ENCODE measurements at places on chromosomes 12 and 14.

- no peak for DNase-seq
Observed at GRCh38 chr12:67758119-67758518, 109.6 kb downstream of the DYRK2 start.

DNA sequence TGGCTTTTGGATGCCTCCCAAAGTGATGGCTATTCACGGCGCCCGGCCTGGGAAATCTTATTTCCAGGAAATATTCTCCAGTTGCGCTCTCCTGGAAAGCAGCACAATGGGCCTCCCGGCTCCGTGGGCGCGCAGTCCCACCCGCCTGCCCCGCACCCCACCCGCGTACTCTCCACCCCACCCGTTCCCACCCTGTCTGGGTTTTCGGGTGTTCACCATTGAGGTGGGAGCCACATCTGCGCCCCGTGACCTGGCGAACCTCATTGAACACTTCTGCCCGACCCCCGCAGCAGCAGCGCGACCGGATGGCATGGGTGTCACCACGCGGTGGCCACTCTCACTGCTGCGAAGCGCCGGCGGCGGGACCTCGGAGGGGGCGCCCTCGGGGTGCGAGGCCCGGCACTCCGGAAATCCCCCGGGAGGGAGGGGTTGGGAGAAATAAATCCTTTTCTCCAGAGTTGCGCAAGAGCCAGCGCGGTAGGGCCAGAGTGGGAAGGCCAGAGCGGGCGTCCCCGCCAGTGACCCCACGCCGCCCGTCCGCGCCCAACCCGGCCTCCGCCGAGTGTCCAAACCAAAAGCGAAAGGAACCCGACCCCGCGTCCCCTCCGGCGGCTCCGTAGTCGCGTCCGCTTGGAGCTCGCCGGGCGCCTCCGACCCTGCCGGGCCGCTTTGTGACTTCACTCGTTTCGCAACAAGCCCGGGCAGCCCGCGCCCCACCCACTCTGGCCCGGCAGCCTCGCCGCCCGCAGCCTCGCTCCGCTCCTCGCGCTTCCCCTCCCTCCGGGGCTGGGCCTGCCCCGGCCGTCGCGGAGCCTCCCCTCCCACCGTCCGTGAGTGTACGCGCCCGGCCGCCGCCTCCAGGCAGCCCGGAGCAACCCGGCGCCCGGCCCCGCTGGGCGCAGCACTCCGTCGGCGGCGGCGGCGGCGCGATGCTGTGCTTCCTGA is at the start of gene DRAM1:
DRAM1 (plus strand) TSS at position 720 of the 945 bp plus-strand sequence; CDS start at position 930, 210 bp downstream.
- peak; percentile 52 for DNase-seq

DNA sequence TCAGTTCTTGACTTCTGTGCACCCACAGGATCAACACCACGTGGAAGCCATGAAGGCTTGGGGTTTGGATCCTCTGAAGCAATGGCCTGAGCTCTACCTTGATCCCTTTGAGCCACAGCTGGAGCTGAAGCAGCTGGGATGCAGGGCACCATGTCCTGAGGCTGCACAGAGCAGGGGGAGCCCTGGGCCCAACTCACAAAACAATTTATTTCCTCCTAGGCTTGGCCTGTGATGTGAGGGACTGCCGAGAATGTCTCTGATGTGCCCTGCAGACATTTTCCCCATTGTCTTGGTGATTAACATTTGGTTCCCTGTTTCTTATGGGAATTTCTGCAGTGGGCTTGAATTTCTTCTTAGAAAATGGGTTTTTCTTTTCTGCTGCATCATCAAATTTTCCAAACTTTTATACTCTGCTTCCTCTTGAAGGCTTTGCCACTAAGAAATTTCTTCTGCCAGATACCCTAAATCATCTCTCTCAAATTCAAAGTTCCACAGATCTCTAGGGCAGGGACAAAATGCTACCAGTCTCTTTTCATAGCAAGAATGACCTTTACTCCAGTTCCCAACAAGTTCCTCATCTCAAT is 288.2 kb downstream of the CCDC59 start:
- DNase-seq: no peak

GRCh38 chr14:61972711-61973110 is 210.5 kb downstream of the SNAPC1 start:
- no peak for DNase-seq

- no peak for DNase-seq
Observed at GRCh38 chr12:117361905-117362304, 479 bp upstream of the NOS1 start.

GRCh38 chr14:48738186-48738925 is 847.8 kb downstream of the RPS29 start:
- DNase-seq: no peak

DNA sequence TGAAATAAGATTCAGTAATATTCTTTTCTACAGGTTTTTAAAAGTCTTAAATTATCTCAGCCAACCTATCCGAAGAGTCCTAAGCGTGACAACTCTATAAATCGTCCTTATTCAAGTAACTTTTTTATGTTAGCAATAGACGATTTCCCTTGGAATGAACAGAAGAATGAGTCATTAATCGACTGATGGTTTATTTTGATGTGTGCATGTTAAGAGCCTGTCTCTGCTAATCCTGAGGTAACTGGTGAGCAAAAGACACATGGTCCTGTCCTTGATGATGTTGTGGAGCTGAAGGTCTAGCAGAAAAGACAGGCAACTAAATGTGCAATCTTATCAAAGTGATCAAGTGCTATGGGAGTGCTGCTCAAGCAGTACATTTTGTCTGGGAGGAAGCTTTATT is 80.4 kb downstream of the DAAM1 start:
- DNase-seq: no peak

DNA sequence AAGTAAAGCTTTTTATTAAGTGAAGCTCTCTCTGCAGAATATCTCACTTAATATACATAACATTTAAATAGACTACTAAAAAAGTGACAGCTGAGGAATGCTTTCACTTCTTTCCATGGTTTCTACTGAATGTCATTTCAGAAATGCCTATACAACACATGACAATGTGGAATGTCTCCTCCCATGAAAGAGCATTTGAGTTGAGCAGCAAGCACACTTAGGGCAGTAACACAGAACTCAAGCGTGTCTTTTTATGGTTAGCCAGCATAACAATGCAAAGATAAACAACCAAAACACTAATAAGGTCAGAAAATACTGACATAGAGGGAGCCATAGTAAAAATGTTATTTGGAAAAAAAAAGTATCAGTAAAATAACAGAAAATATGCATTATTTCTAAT is 9.4 kb downstream of the PPP1R12A start:
- no peak for DNase-seq

DNA sequence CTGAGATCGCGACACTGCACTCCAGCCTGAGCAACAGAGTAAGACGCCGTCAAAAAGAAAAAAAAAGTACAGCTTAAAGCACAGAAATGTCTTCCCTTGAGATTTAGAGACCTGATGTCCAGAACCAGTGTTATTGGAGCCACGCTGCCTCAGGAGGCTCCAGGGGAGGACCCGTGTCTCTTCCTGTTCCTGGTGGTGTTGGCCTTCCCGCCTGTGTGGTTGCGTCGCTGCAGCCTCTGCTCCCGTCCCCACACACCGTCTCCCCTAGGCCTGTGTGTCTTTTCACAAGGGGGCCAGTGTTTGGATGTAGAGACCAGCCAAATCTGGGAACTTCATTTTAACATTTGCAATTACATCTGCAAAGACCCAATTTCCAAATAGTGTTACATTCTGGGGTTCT is 8.6 kb upstream of the FBRSL1 start:
- no peak for DNase-seq

- no peak for DNase-seq
Observed at GRCh38 chr12:101238306-101238705, 28.3 kb upstream of the SLC5A8 start.

DNA sequence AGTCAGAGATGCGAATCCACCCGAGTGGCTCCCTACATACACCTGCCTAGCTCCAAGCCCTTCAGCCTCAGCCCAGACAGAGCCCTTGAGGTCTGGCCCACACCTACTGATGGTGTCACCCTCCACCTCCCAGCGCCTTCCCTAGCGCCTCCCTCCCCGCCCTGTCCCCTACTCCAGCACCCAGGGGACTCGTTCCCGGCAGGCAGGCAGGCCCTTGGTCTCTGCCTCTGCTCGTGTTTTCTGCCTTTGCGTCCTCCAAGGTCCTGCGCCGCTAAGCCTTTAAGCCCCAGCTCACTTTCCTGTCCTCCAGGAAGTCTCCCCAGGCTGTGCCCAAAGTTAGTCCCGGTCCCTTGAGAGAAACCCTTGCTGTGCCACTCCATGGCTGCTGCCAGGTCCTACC is 12.7 kb downstream of the INF2 start:
- no peak for DNase-seq

DNA sequence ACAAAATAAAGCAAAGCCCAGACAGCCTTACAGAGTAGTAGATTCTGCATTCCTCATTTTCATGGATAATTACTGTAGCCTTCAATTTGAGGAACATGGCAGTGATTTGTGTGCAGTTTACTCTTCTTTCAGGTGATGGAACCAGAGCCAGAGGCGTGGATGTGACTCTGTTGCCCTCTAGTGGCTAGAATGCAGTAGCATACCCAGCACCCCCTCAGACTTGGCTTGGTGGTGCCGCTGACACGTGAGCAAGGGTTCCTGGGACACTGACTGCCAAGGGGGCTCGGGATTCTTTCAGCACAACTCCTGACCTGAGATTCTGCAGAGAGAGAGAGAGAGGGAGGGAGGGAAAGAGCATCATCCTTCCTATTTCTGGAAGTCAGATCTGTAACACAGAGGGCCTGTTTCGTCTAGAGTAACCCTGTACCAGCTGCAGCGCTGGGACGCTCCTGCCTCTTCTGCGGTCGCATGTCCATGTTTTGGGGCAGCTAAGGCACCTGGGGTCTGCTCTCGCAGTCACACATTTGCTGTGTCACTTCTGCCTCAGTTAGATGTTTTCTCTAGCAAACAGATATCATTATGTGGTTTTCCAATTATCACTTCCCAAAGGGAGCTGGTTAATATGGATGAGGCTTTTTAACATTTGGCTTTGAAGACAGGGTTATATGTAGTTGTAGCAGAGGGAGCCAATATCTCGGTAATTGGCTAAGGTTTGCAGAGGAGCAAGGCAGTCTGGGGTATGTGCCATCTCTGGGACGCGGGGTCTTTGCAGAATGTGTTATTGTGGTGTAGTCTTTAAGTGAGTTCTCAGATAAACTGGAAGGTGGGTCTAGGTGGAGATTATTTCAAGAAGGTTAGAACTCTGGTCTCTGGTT is 428.1 kb downstream of the NRXN3 start:
- peak; percentile 18 for DNase-seq

DNA sequence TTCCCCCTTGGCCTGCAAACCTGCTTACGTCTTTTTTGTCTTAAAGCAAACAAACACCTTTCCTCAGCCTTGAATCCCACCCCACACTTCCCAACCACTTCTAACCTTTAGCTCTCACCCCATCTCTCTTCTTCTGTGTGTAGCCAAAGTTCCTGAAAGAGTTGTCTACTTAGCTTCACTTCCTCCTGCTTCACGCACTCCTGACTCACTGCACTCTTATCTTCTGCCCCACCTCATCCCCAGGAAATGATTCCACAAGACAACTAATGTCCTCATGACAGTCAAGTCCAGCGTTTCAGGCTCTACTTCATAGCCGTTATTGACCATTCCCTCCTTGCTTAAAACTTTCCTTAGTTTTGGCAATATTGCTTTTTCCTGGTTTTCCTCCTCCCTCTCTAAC is 22.4 kb downstream of the EIF2B2 start:
- DNase-seq: no peak

GRCh38 chr12:21973221-21973620 is 32.0 kb upstream of the ABCC9 start:
- DNase-seq: no peak

- no peak for DNase-seq
Observed at GRCh38 chr14:40757376-40757950, 849.2 kb upstream of the LRFN5 start.

DNA sequence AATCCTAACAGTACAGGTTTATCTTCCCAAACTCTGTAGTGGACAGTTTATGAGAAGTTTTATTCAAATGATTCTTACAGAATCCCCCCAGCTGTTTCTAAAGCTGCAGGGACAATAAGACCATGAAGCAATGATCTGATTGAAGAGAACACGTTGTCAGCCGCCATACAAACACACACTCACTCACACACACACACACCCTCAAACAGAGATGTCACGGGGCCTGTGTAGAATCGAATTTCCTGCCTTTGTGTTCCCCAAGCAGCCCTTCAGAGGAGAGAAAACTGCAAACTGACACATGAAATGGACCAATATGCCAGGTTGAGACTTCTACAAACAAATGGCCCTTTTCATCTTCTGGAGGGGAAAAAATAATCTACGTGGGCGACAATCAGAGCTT is 80.5 kb upstream of the TBX3 start:
- no peak for DNase-seq

DNA sequence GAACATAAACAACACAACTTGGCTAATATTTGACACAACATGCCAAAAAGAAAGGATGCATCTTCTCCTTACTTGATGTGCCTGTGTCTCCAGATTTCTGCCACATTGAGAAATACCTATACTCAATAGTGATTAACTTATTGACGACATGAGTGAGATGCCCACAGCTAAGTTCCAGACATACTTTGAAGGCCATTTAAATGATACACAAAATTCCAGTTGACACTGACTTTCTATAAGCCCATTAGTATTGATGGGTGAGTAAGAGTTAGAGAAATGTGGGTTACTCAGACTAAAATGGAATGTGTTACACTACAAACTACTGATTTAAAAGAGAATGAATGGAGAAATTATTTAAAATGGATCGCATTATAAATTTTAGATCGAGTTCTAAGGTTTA is 838.2 kb upstream of the MGAT4C start:
- no peak for DNase-seq

GRCh38 chr12:98870504-98870903 is 225.4 kb downstream of the APAF1 start:
- no peak for DNase-seq

- DNase-seq: no peak
Observed at GRCh38 chr12:52630599-52631200, 12.3 kb upstream of the KRT73 start.

GRCh38 chr14:66496911-66497310 is 10.7 kb downstream of the CCDC196 start:
- no peak for DNase-seq

- no peak for DNase-seq
Observed at GRCh38 chr12:64706857-64707256, 52.3 kb downstream of the GNS start.

DNA sequence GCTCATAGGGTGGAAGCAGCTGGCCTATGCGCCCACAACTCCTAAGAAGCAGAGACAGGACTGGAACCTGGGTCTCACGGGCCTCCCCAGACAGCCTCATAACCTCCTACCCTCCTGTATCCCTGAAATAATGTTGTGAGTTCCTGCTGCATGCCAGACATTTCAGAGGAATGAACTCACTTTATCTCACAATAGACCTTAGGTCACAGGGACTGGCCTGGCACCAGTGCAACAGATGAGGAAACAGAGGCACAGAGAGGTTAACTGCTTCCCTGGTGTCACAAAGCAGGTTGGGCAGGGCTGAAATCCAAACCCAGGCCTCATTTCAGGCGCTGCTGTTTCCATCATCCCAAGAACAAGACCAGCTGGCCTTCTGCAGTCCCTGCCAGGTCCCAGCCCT is 5.3 kb downstream of the PHETA1 start:
- DNase-seq: no peak
